NCI-H1048 (cell line): ENCODE measurements at places on chromosomes 1 and 21.

- DNase-seq = no peak
These were observed 290.3 kb upstream of the SGIP1 start for GRCh38 chr1:66243548-66244130.

DNA sequence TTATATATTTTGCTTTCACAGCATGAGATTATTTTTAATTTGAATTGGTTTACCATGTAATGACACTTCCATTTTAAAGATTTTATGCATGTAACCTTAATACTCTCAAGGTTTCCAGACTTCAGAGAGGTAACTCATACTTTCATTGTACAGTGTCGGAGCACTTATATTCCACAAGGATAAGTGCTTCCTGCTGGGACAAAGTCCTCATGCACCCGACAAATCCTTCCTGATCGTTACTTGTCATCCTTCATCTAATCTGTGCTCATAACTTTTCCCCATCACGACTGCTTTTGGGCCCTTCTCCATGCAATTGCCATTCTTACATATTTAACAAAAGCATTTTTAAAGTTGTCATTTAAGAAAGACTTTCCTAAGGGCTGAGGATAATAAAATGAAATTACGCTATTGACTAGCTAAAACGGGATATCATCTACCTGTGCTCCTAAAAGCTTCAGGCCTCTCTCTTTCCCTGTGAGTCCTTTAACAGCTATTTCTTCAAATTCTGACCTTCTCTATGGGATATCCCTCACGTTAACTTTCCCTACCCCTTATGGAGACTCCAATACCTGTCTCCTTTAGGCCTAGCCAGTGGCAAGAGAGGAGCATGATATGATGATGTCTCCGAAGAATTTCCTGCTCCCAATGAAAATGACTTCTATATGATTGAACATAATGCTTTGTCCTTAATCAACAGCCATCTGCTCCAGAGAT lies 59.3 kb downstream of the NCAM2 start:
- DNase-seq = no peak

DNA sequence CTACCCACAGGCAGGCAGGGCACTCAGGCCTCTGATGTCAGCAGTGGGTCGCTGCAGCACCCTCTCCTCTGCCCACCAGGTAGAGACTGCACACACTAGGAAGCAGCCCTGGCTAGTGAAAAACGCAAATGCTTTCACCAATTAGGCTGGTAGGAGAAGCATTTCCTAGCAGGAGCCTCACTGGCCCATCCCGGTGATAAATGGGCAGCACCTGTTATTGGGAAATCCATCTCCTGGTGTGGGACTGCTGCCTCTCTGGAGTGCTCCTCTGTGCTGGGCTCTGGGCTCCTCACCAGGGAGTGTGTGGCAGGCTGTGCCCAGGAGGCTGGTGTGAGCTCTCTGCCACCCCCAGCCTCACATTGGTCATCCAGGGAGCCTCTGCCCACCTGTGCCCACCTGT lies 28.6 kb downstream of the LRP8 start:
- no peak for DNase-seq

DNA sequence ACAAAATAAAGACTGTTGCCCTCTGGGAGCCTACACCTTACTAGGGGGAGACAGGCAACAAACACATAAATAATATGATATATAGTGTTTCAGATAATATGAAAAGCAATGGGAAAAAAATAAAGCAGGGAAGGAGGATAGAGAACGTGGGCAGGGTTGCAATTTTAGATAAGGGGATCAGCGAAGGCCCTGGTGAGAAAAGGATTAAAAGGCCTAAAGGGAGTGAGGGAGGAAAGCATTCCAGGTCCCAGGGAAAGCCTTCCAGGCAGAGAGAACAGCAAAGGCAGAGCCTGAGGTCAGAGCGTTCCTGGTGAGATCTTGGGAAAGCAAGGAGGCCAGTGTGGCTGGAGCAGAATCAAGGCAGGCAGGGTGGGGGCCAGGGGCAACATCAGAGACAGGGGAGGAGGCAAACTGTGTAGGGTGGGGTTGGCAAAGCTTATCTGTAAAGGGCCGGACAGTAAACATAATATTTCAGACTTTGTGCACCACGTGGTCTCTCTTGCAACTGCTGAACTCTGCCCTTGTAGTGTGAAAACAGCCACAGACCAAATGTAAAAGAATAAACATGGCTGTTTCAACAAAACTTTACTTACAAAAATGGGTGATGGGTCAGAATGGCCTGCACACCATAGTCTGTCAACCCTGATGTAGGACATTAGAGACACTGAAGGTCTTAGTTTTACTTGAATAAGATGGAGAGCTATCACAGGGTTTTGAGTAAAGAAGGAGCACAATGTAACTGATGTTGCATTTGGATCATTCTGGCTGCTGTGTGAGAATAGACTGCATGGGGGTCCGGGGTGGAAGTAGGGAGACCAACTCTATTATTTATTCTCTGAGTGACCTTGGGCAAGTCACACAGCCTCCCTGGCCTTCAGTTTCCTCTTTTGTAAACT lies 13.3 kb upstream of the CPT2 start:
- DNase-seq = no peak

DNA sequence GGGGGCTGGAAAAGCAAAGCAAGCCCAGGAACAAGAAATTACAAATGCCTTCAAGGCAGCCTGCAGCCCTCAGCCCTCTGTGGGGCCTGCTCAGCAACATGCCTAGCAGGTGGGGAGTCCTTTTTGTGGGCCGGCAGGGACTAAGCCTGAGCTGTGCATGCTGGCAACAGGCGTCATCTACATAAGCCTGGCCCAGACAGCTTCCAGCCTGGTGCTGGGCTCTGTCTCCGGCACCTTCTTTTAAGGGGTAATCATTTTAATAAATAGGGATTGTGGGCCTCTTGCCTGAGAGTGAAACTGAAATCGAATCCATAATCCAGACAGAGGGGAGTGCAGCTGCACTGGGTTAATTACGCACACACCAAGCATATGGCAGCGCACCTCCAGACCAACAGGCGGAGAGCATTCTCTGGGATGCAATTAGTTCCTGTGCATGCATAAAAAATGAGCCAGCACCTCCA lies 96.6 kb downstream of the DDX20 start:
- no peak for DNase-seq

DNA sequence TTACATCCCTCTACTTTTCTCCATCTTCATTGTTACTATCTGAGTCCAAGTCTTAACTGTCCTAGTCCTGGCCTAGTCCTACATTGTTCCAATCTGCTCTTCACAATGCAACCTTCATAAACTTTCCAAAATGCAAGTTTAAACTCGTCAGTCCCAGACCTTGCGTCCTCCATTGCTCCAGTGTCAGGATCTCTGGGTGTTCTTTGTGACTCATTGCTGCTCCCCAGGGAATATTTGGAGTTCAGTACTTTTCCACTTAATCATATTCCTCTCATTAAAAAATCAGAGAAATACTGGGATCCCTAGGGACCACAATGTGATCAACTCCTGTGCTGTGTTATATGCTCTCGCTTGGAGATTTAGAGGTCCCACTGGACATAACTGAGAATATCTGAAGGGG lies 18.0 kb upstream of the KPRP start:
- DNase-seq = no peak

- no peak for DNase-seq
These were observed 159.8 kb upstream of the USP24 start for GRCh38 chr1:55374801-55375616.

DNA sequence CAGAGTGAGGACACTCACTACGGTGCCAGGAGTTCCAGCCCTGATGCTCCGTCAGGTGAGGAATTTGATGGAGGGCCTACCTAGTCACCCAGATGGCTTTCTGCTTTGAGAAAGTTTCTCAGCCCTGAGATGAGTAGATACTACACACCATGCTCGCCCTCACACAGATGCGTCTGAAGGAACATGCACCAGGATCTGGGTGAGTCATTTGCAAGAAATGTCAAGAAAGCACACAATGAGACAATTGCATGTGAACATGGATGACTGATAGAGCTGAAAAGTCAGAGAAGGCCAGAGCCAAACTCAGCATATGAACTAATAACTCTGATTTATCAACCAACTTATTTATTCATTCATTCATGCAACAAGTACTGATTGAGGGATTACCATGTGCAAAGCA lies 483.9 kb downstream of the OMA1 start:
- DNase-seq = no peak

DNA sequence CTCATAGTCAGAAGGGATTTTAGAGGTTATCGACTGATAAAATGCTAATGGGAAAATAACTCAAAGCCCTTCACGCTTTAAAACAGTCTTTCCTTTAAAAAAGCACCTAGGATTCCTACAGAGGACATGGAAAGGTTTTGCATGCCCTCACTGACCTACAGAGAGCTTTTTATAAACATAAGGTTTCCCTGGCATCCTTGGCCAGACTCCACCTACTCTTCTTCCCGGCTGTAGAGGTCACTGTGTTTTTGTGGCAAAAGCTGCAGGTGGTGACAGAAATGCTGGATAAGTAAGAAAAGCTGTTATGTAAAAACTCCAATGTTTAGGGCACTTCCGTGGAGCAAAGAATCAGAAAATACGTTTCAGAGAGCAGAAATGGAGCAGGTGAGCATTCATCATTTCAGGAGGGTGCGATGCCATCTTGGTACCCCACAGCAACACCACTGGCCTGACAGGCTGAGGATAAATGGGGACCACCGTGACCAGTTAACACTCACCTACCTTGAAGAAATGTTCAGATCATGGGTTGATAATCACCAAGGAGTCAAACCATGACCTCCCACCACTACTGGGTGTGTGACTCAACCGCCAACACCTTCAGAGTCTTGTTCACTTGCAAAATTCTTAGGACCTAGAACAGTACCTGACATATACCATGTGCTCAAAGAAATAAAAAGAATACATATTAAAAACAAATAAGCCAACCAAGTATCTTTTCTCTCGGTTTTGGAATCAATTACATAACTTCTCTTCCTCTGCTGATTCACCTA lies 46.6 kb downstream of the SSBP3 start:
- DNase-seq = no peak

GRCh38 chr1:115641762-115642167 lies at the start of gene VANGL1:
VANGL1 (plus strand) TSS chr1:115641970; CDS start chr1:115651414, 9,444 bp downstream.
- DNase-seq = peak; percentile 48

- DNase-seq = no peak
These were observed 69.9 kb upstream of the GCLM start for GRCh38 chr1:93979040-93979717.

- DNase-seq = no peak
These were observed 166.5 kb downstream of the RRAGC start for GRCh38 chr1:38693031-38693430.

- no peak for DNase-seq
These were observed 30.0 kb upstream of the TENT5B start for GRCh38 chr1:27042670-27043069.

DNA sequence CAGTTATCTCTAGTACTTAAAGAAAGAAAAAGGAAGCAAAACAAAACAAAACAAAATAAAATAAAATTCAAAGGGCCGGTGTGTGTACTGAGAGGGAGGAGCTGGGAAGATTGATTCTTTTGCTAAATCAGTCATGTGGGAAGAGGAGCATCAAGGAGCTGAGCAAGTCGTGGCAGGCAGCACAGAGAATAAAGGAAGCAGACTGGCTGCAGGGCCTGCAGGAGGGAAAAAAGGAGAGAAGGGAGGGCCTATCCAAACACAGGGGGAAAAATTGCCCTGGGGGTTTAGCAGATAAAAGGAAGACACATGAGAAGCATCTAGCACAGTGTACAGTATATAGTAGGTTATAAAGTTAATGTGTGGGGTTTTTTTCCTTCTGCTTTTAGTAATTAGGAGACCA lies 27.6 kb downstream of the AGO4 start:
- no peak for DNase-seq

DNA sequence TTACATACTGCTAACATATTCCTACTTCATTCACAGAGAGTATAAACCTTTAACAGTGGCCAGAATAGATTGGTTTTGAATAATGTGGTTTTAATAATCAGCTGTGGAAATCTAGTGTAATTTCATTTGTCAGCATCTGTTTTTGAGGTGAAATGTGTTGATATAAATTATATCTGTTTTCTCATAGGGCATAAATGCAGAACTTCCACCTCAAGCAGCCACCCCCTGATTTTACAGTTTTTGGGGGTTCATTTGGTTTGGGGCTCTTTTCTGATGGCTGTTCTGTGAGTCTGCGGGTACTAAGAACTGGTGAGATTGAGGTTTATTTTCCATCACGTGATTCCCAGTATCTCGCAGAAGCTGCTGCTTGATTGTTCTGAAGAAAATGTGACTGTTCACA lies 23.2 kb downstream of the EDARADD start:
- no peak for DNase-seq

- DNase-seq = no peak
These were observed 11.2 kb upstream of the RNF223 start for GRCh38 chr1:1085171-1085841.

DNA sequence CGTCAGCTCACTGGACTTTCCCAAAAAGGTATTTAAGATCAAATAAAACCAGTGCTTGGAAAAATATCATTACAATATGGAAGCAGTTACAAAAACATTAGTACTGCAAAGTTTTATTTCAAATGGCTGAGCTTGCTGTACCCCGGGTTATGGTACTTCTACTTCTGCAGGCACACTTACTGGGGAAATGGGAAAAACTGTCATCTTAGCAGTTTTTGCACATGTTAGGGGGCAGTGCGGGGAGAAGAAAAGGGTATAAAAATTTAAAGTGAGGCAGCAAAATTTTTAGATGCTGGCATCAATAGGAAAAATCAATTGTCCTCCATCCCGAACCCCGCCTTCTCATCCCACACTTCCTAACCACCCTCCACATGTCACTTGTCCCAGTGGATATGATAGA lies 133.4 kb downstream of the ATG4C start:
- no peak for DNase-seq
